A549 treated with Mapracorat at 1 μM for 4 hours (cell line): ENCODE measurements at places on chromosomes 4 and X. TPM values are rescaled to one million over a fixed set of nuclear protein-coding genes. Genes with fewer than 3 reads are reported as not detected.

The FHL1 gene
- total RNA-seq = 23.9 to 26.6 TPM (median 24.7 TPM) in 5 replicates

The PPEF2 gene
- not detected in 5 replicates for total RNA-seq

The ADGRG4 gene
- total RNA-seq = not detected in 5 replicates

The FMR1NB gene
- not detected in 5 replicates for total RNA-seq
